ENCODE measurements at places on chromosomes 2 and 18.

- DNase-seq: no peak
Observed at GRCh38 chr2:211479536-211480150, 923.2 kb downstream of the CPS1 start.

GRCh38 chr2:9736021-9736420, 105.2 kb upstream of the YWHAQ start:
- DNase-seq: no peak

GRCh38 chr18:48785091-48785614, 165.6 kb downstream of the SMAD7 start:
- DNase-seq: no peak

- no peak for DNase-seq
Observed at GRCh38 chr2:169653636-169654035, 40.6 kb downstream of the CFAP210 start.

DNA sequence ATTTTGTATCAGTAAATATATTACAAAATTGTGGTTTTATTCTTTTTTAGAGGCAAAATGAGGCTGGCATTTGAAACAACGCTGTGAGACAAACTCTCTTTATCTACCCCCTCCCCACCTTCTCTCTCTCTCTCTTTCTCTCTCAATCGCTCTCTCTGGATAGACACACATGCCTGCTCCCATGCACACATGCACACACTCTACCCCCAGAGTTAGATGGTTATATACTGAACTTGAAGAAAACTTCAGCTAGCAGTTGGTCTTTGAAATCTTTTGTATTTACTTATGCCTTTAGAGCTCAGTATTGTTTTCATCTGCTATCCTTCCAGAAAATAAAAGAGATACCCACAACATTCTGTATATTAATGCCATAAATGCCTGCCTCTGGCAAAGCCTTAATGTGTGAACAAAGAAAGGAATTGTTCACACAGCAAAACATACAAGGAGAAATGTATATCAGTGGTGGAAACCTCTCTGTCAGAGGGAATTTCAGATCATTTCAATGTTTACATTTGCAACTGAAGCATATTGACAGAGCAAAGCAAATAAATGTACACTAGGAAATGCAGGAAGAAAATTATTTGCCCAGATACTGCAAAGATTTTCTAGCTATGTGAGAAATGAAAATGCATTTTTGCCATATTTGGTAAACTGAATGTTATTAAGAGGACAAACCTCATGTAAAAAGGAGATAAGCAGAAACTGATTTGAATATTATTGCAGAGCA, 217.0 kb upstream of the UBE2E3 start:
- DNase-seq: no peak

DNA sequence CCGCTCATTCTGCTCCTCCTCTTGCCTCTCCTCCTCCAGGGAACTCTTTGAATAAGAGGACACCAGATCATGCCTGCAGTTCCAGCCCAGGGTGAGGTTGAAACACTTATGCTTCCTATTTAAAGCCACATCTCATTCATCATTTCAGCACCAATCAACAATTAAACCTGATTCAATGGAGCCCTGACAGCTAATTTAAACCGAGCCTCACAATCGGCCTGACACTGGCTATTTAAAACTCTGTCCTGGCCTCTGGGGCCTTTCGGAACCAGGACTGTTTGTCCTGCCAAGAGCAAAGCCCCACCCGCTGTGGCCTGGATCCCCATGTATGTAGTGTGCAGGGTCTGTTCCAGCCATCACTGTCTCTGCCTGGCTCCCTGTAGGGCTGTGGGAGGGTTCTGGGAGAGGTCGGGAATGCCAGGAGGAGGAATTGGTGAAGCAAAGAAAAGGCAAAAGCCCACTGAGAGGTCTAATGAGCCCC, 97.4 kb downstream of the MCFD2 start:
- DNase-seq: no peak

GRCh38 chr18:55376387-55376786, 211.6 kb downstream of the TCF4 start:
- DNase-seq: no peak

- DNase-seq: peak; percentile 15
Observed at GRCh38 chr2:73202156-73203054, at the start of gene NOTO. Gene NOTO, plus strand, starts transcription at chr2:73202574. Its CDS starts 93 bp downstream, at chr2:73202667.

DNA sequence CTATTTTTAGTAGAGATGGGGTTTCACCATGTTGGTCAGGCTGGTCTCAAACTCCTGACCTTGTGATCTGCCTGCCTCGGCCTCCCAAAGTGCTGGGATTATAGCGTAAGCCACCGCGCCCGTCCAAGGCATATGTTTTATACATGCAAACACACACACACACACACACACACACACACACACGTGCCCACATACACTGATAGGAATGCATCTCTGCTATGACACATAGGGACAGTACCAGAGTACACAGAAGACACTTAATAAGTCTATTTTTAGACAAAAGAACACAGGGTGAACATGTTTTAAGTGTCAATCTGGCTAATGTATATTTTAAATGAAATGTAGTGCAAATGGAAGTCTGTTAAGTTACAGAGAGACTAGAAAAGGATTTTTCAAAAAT, 10.7 kb upstream of the RNF103 start:
- DNase-seq: no peak

DNA sequence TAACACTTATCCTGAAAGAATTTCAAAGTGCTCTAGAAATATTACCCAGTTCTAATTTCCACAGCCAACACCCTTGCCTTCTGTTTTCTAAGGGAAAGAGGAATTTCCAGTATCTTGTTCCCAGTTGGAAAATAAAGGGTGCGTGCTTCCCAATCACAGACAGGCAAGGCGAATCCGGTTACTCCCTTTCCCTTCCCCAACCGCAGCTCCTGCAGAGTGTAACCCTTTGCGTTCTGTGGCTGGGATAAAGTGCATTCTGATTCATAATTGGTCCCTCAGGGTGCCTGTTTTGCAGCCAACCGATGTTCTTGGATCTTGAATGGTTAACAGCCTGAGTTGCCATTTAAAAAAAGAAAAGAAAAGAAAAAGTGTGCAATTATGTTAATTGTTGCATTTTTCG, 40.6 kb upstream of the PGAP1 start:
- no peak for DNase-seq

- no peak for DNase-seq
Observed at GRCh38 chr2:85999061-85999831, 106.4 kb downstream of the POLR1A start.

DNA sequence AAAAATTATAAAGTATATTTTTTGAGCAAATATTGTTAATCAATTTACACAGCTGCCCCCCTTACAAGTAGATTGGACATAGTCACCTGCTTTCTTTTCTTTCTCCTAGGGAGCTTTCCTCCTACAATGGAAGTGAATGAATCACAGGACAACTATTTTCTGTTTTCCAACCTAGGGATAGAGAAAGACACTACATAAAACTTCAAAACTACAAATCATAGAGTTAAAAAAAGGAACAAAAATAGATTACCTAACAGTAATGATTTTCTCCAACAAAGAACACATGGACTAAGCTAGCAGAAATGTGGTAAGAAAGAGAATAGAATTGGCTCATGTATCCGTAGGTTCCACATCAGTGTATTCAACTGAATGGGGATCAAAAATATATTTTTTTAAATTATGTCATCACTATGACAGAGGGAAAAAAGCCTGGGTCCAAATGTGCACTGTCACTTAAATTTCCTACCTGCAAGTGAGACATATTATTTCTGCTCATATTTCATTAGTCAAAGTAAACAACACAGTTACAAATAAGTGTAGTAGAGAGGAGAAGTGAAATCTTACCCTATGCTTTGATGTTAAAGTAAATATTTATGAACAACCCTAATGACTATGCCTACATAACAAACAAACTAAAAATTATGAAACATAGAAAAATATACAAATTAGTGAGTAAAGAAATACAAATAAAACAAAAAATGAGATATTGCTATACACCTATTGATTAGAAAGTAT, 756.7 kb downstream of the SOCS6 start:
- DNase-seq: no peak

GRCh38 chr18:10072671-10073175, 158.9 kb downstream of the VAPA start:
- DNase-seq: no peak

DNA sequence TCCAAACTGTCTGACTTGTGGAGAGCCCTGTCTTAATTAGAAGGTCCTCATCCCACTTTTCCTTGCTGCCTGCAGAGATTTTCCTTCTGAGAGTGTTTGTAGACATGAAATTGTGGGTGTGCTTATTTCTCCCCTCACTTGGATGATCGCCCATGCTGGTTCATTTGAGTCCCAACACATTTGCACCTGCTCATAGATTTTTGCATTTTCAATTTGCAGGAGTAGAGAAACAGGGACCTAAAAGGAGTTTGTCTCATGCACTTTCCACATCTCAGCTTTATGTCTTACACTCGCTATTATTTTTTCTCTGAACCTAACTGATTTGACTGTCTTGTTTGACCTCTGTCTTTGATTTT, 33.2 kb upstream of the FHL2 start:
- DNase-seq: no peak

DNA sequence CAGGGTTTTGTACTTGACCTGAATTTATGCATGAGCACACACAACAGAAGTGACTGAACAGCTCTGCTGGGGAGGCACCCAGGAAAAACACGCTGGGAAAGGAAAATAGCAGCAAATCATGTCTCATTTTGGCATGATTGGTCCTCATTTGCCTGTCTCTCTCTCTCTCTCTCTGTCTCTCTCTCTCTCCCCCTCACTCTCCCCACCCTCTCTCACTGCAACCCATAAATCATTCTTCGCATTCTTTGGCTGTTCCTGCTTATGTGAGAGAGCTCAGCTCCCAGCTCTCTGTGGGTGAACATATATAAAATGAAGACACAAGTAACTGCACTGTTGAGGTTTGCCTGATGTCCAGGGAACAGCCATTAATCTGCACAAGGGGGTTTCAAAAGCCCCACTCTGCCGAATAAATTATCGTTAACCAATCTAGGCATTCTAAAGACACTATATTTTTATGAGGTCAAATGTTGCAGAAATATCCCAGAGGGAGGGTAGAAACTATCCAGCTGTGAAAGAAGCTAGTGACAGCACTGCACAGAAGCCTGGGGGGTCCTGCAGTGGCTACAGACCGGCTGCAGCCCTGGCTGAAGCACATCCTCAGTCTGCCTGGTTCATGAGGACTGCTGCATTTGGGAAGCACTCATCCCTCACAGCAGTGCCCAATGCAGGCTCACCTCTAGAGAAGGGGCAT, 260.3 kb downstream of the AFF3 start:
- DNase-seq: no peak

DNA sequence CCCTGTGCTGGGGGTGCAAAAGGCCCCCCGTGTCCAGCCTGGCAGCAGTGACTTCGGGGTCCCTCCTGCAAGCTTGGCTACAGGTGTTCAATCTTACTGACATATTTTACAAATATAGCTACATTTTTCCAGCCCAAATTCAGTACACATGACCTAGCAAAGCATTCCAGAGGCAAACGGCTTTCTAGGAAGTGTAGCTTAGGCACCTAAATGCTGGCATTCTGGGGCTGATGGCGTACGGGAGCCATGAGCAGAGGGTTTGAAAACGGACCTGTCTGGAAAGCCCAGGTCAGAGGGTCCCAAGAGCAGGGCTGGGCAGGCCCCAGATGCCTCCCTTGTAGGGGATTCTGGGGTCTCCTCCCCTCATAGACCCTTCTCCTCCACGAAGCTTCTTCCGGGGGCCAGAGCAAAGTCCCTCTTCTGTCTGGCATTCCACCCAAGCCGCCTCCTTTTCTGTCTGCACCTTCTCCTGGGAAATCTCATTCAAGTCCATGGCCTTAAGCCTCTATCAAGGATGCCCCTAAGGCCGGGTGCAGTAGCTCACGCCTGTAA, 63.3 kb upstream of the ASAP2 start:
- no peak for DNase-seq

DNA sequence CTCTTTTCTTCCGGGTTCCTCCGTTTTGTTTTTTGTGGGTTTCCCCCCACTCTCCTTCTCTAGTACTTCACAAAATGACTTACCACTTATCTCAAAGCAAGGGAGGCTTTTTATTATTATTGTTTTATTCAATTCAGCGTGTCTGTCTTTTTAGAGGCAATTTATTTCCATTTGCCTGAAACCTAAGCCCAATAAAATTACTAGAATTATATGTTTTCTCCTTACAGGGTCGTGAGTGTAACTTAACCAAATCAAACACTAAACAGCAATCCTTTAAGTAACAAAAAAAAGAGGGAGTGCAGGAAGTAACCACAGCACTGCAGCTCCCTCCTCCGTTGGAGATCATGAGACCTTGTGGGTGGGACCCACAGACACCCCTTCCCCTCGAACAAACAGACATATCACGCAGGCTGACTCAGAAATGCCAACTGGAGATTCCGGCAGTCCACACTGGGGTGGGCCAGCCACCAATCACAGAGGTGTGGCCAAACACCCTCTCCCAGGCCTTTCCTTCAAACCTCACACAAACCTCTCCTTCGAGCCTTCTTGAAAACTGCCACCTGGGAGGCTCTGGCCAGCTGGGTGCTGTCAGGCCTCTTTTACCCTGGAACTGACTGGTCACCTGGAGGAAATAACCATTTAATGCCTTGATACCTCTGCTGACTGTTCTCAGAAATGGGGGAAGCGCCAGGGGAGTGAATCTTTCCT, 207.1 kb upstream of the SMAD2 start:
- no peak for DNase-seq

DNA sequence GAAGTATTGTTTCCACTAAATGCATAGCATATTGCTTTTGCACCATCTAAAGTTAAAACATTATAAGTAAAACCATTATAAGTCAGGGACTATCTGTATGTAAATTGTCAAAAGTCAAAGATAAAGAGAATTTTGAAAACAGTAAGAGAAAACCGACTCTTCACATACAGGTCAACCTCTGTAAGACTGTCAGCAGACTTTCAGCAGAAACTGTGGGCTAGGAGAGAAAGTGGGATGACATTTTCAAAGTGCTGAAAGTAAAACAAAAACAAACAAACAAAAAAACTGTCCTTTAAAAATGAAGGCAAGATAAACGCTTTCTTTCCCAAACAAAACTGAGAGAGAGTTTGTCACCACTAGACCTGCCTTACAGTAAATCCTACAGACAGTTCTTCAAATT, 122.9 kb upstream of the ID2 start:
- DNase-seq: no peak

DNA sequence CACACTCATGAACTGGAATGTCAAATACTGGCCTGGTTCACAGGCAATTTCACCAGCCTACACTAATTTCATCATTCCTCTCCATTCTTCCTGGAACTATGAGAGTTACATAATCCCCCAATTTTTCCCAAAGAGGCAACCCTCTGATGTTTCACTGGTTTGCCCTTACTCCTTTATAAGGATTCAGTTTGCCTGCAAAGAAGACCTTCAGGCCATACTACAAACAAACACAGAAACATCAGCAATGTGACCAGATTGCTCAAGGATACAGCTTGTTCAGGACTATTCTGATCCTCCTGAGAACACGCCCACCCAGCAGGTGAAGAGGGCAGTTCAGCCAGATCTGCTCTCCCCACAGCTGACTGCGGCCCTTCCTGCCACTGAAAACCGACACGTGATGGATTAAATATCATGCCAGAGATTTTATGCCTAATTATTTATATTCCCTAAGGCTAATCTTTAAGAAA, 215.5 kb downstream of the ETAA1 start:
- no peak for DNase-seq

DNA sequence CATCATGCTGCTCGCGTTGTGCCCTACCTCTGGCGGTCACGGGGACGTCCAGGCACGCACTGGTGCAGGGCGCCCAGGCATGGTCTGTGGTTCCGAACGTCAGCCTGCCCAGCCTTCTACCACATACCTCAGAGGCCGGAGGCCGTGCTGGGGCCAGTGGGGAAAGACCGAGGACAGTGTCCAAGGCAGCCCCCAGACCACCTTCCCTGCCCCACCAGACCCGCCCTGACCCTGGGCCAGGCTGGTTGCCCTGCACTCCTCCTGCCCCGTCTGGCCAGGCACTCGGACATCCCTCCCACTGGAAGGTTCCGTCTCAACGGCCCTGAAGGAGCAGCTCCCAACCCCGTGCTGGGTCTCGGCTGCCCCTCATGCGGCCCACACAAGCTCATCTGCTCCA, 32.8 kb downstream of the SLC66A2 start:
- DNase-seq: no peak

All from neural crest cell (in vitro differentiated cells).